ENCODE measurements at places on chromosomes 6 and 20. TPM values are rescaled to one million over a fixed set of nuclear protein-coding genes. Genes with fewer than 3 reads are reported as not detected.

DNA sequence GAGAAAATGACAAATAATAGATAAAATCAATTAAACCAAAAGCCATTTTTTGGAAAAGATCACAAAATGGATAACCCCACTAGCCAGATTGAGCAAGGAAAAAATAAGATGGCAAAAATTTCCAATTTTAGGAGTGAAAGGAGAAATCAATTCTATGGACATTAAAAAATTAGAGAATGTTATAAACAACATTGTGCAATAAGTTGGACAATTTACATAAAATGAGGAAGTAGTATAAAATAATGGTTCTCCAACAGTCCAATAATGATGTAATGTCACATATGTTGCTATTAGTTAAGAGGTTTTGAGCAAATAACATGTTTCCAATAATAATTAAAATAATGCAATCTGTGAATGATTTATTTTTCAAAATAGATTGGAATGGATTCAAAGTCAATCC is 3.1 kb upstream of the SNAP91 start:
- peaks cover 5% of the 10 kb centered on the region for H3K4me1 ChIP-seq
- peaks cover 23% of the 10 kb centered on the region for H3K27me3 ChIP-seq
- no peak overlapping the region for H3K27ac ChIP-seq
- H3K4me3 ChIP-seq: no peak overlapping the region
- no peak for DNase-seq
- H3K36me3 ChIP-seq: peaks cover 2% of the 10 kb centered on the region

DNA sequence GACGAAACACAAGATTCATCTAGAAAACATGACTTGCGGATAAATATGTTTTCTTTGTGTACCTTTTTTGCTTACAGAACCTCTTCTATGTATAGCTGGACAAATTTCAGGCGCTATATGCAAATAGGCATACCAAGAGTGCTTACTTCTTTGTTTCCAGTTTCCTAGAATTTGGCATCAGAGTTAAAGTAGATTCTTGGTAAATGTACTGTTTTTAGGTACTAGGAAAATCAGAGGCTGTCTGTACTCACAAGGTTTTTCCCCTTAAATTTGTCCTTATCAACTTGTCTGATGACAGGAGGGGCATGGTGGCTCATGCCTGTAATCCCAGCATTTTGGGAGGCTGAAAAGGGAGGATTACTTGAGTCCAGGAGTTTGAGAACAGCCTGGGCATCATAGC is 124.9 kb upstream of the TMEM170B start:
- no peaks in the 10 kb centered on the region for H3K36me3 ChIP-seq
- no peak overlapping the region for H3K27ac ChIP-seq
- no peaks in the 10 kb centered on the region for H3K27me3 ChIP-seq
- peaks cover 33% of the 10 kb centered on the region for H3K4me1 ChIP-seq
- DNase-seq: no peak
- no peak overlapping the region for H3K4me3 ChIP-seq

DNA sequence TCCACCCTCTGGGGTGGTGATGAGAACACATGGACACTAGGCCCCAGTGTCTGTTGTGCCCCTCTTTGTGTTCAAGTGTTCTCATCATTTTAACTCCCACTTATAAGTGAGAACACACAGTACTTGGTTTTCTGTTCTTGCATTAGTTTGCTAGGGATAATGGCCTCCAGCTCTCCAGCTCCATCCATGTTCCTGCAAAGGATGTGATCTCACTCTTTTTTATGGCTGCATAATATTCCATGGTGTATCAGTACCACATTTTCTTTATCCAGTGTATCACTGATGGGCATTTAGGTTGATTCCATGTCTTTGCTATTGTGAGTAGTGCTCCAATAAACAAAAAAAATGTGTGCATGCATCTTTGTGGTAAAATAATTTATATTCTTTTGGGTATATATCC is 67.4 kb downstream of the RWDD2A start:
- H3K4me3 ChIP-seq: no peak overlapping the region
- H3K4me1 ChIP-seq: no peaks in the 10 kb centered on the region
- peaks cover 9% of the 10 kb centered on the region for H3K27me3 ChIP-seq
- no peak overlapping the region for H3K27ac ChIP-seq
- no peaks in the 10 kb centered on the region for H3K36me3 ChIP-seq

- H3K4me3 ChIP-seq: no peak overlapping the region
- H3K4me1 ChIP-seq: peaks cover 5% of the 10 kb centered on the region
- H3K27me3 ChIP-seq: peaks cover 13% of the 10 kb centered on the region
Observed at GRCh38 chr6:30960907-30961673, 20.3 kb downstream of the MUCL3 start.

DNA sequence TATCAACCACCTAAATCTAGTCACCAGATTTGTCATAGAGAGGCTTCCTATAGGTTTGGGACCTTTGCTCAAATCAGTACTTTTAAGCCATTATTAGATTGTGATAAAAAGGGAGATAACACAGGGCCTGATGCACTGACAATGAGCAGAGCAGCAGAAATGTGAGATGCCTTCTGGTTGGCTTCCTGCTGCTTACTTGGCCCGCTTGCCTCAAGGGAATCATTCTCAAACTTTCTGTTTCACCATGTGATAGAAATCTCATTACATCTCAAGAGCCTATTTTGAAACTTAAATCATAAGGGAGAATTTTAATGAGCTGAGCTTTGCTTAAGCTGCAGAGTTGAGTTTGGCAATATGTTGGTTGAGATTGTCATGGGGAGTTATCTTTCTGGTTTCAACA is 606.0 kb downstream of the DHX35 start:
- H3K4me1 ChIP-seq: no peaks in the 10 kb centered on the region
- H3K27ac ChIP-seq: no peak overlapping the region
- DNase-seq: no peak
- no peak overlapping the region for H3K4me3 ChIP-seq
- H3K36me3 ChIP-seq: no peaks in the 10 kb centered on the region
- no peaks in the 10 kb centered on the region for H3K27me3 ChIP-seq

- H3K4me3 ChIP-seq: no peak overlapping the region
- no peaks in the 10 kb centered on the region for H3K36me3 ChIP-seq
- H3K27ac ChIP-seq: no peak overlapping the region
- no peaks in the 10 kb centered on the region for H3K4me1 ChIP-seq
Observed at GRCh38 chr6:75819776-75820487, 70.9 kb downstream of the MYO6 start.

GRCh38 chr6:34301408-34301807 is 52.6 kb upstream of the SMIM29 start:
- no peak overlapping the region for H3K27ac ChIP-seq
- no peak for DNase-seq
- peaks cover 2% of the 10 kb centered on the region for H3K36me3 ChIP-seq
- H3K4me3 ChIP-seq: no peak overlapping the region
- H3K27me3 ChIP-seq: no peaks in the 10 kb centered on the region

Gene UBR2
- total RNA-seq: 23.1 TPM

GRCh38 chr6:52580905-52581304 is 4.0 kb upstream of the TRAM2 start:
- no peak overlapping the region for H3K4me3 ChIP-seq
- DNase-seq: no peak
- H3K4me1 ChIP-seq: peaks cover 9% of the 10 kb centered on the region
- H3K27ac ChIP-seq: no peak overlapping the region
- H3K36me3 ChIP-seq: peaks cover 6% of the 10 kb centered on the region

GRCh38 chr6:16230953-16231352 is 7.4 kb upstream of the GMPR start:
- no peaks in the 10 kb centered on the region for H3K4me1 ChIP-seq
- H3K4me3 ChIP-seq: no peak overlapping the region
- H3K27me3 ChIP-seq: peaks cover 14% of the 10 kb centered on the region
- H3K36me3 ChIP-seq: no peaks in the 10 kb centered on the region
- no peak for DNase-seq
- no peak overlapping the region for H3K27ac ChIP-seq

- DNase-seq: no peak
- H3K4me3 ChIP-seq: no peak overlapping the region
- H3K27me3 ChIP-seq: no peaks in the 10 kb centered on the region
Observed at GRCh38 chr6:6793388-6794250, 205.1 kb downstream of the LY86 start.

Data from activated naive CD4-positive, alpha-beta T cell treated with anti-CD3 and anti-CD28 coated beads for 36 hours (primary cell).